ENCODE measurements at places on chromosomes 7 and 10.

- DNase-seq, result no peak
Observed at GRCh38 chr10:129030603-129030895, 436.5 kb upstream of the MGMT start.

DNA sequence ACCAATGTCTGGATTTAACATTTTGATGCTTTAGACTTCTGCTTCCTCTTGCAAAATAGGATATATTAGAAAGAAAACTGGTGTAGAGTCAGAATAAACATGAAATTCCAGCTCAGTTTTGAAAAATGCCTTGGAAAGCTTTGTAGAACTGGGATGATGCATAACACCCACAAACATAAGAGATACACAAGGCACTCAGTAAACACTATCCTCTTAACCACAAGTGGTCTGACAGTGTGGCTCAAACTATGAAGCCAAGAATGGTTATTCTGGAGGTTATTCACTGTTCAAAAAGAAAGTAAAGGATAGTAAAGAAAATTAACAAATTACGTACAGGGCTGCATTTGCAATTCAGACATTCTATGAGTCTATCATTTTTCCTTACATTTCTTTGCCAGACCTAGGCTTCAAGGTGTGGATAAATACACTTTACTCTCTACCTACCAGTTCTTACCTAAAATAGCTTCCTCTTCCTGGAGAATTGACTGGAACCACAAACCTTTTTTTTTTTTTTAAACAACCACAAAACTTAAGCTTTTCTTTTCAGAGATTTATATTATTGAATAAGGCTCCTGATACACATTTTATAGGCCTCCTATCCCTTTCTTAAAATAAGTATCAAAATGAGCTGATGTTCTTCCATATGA lies 9.0 kb upstream of the RSBN1L start:
- DNase-seq, result no peak

- no peak for DNase-seq
Observed at GRCh38 chr7:13742811-13743210, 246.7 kb downstream of the ETV1 start.

GRCh38 chr7:159130199-159130775 lies 14.4 kb downstream of the VIPR2 start:
- DNase-seq, result no peak

DNA sequence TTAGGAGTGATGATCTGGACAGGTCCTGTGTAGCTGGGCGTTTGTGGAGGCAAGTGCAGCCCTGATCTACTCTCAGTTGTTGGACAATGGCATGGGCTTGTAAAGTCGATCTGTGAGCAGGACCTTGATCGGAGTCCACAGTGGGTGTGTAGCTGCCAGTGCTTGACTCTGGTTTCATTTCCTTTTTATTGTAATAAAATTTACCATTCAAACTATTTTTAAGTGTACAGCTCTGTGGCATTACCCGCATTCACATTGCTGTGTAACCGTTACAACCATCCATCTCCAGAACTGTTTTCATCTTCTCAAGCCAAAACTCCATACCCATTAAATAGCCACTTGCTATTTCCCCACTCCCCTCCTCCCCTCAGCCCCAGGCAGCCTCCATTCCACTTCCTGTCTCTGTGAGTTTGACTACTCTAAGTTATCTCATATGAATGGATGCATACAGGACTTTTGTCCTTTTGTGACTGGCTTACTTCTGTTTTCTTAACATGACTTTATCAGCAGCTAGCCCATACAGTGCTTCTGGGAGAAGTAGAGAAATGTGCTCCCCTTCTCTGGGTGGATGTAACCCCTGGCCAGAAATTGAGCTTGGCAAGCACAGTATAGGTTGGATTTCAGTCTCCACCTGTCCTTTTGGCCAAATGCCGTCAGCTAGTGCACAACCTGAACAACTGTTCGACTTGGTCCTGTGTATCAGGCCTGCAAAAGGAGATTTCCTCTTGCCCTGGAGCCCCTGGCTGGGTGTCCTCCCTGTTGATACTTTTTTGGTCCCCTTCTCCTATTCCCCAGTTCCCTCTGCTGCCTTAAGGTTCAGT lies 180.0 kb downstream of the LRMDA start:
- no peak for DNase-seq

DNA sequence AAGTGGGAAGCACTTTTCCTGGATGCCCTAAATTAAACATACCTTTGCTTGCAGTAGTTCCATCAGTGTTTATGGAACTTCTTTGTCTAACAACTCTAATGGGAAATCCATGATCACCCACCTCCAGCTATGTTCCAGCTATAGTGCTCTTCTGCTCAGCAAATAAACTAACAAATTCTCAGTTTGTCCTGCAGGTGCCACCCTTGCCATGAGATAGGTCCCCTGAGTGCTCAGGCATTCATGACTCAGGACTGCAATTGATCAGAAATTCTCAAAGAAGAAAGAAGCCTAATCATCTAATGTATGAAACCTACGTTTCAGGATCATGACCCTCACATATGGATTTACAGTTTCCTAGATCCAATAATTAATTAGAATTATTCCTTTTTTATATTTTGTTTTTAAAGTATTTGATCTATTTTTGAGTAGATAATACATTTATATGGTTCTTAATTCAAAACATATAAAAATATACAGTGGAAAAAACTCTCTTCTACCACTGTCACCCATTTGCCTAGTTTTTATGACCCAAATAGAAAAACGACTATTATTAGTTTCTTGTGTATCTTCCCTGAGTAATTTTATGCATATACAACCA lies 48.7 kb upstream of the DYNC1I1 start:
- DNase-seq, result no peak

- DNase-seq, result no peak
Observed at GRCh38 chr7:77409739-77410547, 6.2 kb downstream of the GSAP start.

DNA sequence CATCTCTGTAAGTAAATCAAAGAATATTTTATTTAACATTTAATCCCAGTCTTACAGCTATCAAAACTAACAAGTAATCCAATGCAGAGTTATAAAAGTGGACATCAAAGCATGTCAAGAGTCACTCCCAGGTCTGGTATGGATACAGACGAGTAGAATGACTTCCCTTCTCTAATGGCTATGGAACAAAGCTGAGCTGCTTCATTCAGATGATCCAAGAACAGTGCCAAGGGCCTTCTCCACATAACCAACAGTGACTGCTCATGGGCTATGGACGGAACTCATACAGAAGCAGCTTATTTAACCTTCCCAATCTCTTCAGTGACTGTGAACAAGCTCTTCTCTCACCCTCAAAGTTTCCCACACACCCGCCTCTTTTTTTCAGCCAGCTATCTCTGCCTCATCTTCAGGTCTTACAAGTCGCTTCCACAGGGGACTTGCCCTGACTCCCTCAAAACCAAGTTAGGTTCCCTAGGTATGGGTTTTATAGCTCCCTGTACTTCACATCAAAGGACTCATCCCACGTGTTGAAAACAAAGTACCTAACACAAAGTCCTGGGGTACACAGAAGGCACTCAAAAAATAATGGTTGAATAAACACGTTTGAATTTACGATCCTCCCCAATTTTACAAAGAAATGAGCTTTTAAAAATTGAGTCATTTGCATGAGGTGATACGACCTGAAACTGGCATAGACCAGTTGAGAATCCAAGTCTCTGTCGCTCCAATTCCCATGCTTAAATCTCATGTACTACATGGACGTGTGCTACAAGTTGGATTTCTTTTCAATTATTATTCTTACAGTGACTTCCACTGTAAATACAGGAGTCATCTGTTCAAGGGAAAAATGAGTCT lies 3.1 kb downstream of the USP6NL start:
- no peak for DNase-seq

GRCh38 chr7:50308532-50309385 lies 4.2 kb downstream of the IKZF1 start:
- DNase-seq, result peak; percentile 44

GRCh38 chr7:80593869-80594586 lies 44.4 kb upstream of the CD36 start:
- DNase-seq, result no peak

DNA sequence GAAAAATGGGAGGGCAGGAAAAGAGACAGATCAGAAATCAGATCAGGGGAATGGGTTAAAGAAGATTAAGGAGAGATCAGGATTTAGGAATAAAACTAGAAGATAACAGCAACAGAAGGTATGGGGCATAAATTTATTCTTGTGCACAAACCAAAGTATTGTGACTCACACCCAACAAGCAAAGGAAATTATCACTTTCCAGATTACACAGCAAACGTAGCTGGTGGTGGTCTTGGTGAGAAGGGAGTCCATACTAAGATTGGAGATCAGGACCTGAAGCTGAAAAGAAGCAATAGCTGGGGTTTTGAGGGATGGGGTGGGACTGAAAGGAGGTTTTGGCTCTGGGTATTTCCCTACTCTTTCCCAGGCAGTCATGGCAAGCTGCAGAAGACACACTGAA lies 3.5 kb upstream of the MYOZ1 start:
- no peak for DNase-seq

- no peak for DNase-seq
Observed at GRCh38 chr10:100163704-100164621, 21.9 kb downstream of the ERLIN1 start.

DNA sequence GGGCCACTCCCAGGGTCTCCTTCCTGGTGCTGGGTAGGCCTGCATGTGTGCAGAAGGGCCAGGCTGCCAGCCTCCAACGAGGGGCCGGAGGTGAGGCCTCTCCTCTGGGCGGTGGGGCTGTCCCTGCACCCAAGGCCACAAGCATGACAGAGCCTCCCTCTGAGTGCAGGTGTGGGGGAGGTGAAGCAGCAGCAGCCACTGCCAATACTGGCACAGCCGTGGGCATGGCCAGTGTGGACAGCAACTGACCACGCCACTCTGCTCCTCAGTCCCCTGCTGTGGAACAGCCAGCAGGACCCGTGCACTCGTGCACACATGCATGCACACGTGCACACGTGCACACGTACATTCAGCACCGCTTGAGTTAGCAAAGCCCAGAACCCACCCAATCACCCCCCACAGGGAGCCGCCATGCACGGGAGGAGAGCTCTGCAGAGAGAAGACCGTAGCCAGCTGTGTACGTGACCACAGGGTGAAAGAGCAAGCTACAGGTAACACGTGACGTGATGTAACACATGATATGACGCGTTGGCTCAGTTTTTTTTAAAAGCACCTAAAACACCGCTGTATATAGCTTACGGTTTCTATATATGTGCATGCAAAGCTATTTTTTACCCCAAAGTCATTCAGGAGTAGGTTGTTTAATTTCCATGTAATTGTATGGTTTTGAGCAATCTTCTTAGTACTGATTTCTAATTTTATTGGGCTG lies 23.1 kb downstream of the PAPOLB start:
- no peak for DNase-seq

GRCh38 chr7:84700563-84701370 lies 486.1 kb downstream of the SEMA3D start:
- no peak for DNase-seq

DNA sequence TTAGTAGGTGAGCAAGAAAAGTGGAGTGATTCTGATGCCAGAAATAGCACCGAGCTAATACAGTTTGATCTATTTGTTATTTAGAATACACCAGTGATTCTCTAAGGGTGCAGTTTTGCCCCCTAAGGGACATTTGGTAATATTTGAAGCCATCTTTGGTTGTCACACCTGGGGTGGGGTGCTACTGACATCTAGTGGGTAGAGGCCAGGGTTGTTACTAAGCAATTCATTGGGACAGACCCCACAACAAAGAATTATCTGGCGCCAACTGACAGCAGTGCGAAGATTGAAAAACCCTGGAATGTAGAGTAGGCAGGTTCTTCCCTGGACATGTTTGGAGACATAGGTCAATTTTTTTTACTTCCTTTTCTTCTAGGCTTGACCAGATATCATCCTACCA lies 14.6 kb downstream of the PALS2 start:
- peak; percentile 57 for DNase-seq

GRCh38 chr10:11162828-11163599 lies 145.3 kb downstream of the CELF2 start:
- DNase-seq, result peak; percentile 90

GRCh38 chr7:129166745-129167144 lies 21.7 kb upstream of the SMO start:
- DNase-seq, result no peak

DNA sequence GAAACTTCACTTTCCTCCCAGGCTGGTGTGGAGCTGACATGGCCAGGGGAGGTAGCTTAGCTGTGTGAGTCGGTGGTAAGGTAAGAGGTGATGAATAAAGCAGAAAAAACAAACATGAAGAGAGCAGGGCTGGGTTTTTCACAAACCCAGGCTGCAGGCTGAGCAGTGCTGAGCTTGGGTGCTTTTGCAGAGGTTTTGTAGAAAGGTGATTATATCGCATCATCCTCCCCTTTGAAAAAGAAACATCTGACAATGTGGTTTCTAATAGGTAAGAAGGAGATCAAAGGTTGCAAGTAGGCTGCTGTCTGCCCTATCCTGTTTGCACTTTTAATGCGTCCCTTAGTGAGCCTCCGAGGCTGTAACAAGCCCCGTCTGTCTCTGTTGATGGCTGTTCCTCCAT lies 69.6 kb upstream of the GRM8 start:
- peak; percentile 15 for DNase-seq
